ENCODE measurements at places on chromosomes 2 and 18.

DNA sequence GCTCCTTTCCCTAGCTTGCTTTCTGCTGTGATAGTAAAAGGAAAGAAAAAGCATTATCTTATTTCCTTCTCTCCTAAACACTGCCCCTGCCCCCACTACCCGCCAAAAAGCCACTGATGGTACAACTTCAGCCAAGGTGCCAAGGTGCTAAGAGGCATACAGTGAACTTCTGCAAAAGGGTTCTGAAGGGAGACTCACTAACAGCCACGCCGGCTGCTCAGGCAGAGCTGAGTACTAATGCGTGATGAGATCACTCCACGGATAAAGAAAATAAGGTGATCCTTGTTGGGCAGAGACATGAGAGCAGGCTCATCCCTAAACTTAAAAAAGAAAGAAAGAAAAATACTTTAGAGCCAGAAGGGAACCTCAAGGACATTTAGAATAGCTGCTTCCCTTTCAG lies 60.5 kb upstream of the PXDN start:
- DNase-seq: no peak

DNA sequence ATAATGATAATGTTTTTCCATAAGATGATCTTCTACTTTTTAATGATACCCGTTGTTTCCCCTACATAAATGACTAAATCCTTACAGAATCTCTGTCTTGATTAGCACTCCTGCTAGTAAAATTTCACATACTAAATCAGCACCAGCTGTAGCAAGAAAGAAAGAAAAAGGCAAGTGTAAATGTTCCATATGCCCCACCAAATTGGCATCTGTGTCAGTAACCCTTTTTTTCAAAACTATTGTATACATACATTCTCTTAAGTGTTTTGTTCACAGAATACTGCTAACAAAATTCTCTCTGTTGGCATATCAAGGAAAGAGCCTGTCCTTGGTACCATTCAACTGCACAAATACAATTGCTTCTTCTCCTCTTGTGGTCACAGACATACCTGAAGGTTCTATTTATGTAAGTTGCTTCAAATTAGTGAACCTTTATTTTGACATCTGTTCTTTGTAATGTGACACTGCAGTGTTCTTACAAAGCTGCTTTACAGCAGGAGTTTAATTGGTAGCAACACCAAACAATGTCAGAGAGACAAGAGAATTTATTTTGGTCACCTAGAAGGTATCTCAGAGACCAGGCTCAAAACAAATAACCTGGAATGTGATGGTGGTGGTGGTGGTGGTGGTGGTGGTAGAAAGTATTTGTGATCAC lies 641.9 kb downstream of the ZEB2 start:
- no peak for DNase-seq

GRCh38 chr18:12028040-12028628 lies 46.8 kb downstream of the IMPA2 start:
- no peak for DNase-seq

DNA sequence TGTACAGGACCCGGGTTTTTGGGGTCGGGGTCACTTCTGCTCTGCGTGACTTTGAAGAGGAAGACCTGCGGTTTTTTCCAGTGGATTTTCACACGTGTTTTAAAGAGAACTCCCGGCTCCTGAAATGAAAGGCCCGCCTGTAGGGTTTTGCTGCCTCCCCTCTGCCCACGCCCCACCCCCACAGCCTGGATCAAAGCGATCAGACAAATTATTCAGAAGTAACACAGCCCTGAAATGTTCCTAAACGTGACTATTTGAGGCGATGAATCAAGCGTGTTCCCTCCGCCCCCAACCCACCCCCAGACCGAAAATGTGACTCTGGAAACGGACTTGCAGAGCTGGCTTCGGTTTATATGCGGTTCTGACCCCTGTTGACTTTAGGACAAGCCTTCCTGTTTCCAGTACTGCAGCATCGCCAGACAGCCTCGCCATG lies 28.7 kb upstream of the SMIM21 start:
- no peak for DNase-seq

DNA sequence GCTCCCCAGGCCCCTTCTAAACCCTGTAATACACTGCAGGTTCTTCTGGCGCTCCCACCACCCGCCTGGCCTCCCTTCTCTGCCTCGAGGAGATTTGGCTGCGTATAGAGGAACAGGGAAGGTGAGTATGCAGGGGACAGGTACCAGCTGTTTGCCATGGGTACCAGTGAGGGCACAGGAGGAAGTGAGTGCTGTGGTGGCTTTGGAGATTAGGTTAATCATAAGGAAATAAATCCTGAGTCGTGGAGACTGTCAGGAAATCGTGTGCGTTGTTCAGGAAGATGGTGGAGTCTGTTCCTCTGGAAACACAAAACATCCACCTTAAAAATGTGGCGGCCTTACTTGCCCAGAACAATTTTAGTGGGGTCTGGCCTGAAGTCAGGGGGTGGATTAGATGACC lies 230.4 kb downstream of the FAM210A start:
- no peak for DNase-seq

DNA sequence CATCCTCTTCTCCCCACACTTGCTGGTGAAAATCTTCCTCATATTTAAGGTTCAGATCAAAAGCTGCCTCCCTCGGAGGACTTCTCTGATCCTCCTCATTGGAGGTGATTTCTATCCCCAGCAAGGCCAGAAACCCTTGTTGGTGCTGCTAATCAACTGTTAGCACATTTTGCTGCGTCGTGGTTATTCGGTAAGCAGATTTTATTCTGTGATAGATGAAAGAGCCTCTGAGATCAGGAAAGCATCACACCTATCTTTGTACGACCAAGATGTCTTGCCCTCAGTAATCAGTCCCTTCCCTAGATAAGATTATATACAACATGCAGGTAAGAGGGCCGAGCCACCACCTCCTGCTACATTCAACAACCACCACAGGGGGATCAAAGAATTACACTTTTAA lies 40.1 kb downstream of the DDX18 start:
- DNase-seq: no peak

- no peak for DNase-seq
These were observed 39.9 kb downstream of the TMEM247 start for GRCh38 chr2:46519265-46519664.

DNA sequence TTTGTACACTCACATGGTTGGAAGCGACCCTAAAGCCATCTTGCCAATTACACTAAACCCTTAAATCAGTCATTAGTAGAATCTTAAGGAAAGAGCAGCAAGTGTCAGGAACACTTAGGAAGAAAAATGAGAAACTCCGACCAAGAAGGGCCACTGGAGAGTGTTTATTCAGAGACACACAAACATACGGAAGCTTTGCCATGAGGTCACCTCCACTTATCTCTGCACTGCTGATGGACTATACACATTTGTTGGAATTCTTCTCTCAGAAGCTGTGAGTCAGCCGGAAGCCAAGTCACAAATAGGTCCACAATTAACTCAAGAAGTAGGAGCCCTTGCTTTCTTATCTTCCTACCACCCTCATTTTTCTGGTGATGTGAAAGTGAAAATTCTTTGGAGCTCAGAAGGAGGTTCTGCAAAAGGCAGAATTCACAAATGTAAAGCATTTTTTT lies 21.6 kb downstream of the BMP10 start:
- DNase-seq: no peak

DNA sequence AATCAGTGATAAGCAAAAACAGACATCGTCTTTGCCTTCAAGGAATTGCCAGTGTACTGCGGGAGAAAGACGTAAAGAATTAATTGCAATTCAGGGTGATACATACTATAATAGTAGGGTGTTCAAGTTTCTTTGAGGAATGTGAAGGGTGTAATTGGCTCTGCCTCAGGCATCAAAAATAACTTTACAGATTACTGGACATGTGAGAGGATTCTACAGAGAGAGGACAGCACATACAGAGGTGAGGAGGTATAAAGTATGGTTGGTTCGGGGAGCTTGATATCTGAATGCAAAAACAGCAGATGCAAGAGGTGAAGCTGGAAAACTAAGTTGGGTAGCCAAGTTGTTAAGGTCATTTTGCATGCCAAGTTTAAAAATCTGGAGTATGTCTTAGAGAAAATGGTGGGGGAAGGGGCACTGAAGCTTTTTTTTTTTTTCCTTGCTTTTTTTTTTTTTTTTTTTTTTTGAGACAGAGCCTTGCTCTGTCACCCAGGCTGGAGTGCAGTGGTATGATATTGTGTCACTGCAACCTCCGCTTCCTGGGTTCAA lies 227.5 kb upstream of the FOSL2 start:
- DNase-seq: no peak

GRCh38 chr18:54606835-54607212 lies 15.8 kb downstream of the DYNAP start:
- no peak for DNase-seq

DNA sequence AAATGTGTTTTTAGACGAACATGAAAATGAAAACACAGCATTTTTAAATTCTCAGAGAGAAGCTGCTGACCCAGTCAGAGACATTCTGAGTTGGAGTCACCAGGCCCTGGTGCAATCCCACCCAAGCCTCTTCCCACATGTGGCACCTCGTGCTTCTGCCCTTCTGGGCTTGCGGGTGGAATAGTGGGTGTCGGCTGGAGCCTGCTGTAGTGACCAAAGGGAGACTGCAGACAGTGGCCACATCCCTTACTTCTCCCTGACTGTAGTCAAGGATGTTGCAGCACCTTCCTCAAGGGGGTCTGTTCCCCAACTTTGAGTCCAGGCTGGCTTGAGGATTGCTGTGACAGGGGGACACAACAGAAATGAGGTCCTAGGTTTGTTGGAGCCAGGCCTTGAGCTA lies 104.4 kb upstream of the GLI2 start:
- no peak for DNase-seq

- DNase-seq: no peak
These were observed 1.1 kb upstream of the DPP4 start for GRCh38 chr2:162074928-162075688.

- peak; percentile 30 for DNase-seq
These were observed 99.8 kb downstream of the ZNF236 start for GRCh38 chr18:76922107-76922506.

DNA sequence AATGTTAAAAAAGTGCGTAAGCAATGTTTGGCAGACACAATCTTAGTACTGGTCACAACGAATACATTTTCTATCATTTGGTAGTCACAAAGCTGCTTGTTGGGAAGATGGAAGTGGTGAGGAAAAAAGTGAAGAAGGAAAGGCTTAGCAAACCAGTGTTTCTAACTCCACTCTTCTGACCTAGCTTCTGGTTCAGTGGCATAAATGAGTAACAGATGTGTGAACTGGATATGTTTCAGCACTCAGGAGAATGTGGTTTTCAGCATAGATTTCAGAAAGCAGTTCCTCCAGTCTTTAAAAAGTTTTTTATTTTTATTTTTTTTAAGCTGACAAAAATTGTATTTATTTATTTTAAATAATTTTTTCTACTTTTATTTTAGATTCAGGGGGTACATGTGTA lies 357.1 kb downstream of the CPS1 start:
- no peak for DNase-seq
